T-cell (primary cell): ENCODE measurements at places on chromosomes 12 and 14.

GRCh38 chr12:109770104-109770860 is 56.7 kb downstream of the FAM222A start:
- DNase-seq: no peak

DNA sequence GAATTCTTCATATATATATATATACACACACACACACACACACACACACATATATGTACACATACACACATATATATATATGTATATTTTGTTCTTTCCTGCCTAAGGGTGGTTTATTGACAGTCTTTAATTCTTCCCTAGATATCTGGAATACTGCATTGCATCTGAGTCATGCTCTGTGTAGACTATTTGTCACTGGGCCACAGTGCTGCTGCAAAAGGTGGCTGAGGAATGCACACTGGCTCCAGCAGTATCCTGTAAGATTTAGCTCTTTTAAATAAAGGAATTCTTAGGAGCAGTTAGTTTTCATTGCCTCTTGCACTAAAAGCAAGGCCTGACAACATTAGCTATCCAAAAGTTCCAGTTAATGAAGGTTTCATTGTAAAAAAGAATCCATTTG is 200.9 kb downstream of the APAF1 start:
- DNase-seq: no peak

GRCh38 chr14:59055439-59056045 is 132.9 kb upstream of the DAAM1 start:
- DNase-seq: no peak

DNA sequence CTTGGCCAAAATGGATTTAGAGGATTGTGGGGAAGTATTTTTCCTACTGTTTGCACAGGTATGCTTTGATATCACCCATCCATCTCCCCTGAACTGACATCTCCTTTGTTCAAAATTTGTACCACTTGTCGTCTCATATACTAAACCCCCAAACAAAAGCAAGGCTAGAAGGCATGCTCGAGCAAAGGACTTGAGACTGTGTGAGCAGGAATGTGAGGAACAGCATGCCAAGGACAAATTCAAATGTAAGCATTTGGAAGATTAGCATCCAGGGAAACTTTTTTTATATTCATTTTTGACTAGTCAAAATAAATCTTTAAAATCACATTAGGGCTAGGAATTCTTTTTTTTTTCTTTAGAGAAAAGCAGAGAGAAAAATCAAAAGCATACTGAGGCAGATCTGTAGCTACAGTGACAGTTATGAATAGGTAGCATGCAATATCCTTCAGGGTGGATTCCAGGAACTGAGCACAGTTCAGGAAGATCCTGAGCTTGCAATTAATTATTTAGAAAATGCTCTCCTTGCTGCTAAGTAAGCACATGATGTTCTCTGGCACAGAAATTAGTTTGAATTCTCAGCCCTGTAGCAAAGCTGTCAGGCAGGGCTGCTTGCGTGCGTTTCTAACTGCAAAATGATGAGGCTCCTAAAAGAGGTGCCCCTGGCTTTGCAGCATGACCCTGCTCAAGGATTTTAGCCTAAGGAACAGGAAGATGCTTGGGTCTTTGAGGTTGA is 327.7 kb downstream of the LRIG3 start:
- DNase-seq: no peak

- no peak for DNase-seq
Measured at GRCh38 chr14:70822530-70823185, 13.3 kb upstream of the MAP3K9 start.

- DNase-seq: no peak
Measured at GRCh38 chr14:77585385-77585784, 31.1 kb downstream of the SPTLC2 start.

DNA sequence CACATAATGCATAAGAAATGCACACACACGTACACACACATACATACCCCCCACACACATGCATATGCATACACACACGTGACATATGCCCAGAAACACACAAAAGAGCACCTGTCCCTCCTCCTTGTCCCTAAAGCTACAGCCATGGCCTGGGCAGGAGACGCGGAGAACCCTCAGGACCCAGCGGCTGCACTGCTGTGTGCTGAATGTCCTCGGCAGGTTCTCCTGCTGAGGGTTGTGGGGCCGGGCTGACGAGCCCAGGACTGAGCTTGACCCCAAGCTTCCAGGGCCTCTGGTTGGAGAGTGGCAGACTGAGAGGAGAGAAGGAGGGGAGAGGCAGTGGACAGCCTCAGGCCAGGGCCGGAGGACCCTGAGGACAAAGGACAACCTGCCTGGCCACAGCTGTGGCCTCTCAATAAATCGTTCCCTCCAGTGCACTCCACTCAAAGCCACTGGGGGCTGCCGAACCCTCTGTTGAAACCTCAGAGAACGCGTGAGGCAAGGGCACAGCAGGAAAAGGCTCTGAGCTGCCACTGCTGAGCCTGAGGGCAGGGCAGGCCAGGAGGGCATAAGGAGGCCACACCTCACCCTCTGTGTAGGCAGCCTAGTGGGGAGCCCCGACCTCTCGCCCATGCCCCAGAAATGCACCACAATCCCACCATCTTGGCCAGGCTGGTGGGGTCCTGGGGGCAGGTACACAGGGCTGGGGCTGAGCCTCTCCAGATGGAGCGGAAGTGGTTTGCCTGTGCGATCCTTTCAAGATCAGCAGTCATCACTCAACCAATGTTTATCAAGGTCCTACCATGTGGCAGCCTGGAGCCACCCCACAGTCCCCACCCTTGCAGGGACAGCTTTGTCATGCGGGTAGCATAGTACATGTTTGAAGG is 3.1 kb downstream of the CACNA2D4 start:
- DNase-seq: peak; percentile 35

DNA sequence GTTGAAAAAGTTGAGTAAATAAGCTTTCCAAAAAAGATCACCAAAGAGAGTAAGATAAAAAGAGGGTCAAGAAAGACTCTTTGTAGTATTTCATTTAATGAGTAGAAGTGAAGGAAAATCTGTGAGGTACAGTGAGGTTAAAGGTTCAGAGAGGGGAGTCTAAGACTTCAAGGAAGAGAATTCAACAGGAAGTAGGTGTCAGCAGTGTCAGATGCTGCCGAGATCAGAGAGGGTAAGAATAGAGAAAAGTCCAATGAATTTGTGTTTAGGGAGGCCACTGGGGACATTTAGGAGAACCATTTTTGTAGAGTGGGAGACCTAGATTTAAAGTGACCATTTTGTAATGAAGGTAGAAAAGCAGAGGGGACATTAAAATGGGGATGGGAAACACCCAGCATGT is 71.6 kb upstream of the KRAS start:
- no peak for DNase-seq
